T-helper 22 cell (primary cell): ENCODE measurements at places on chromosomes 6 and 20.

GRCh38 chr6:1499777-1500176 lies 109.9 kb upstream of the FOXC1 start:
- DNase-seq: no peak

- no peak for DNase-seq
Measured at GRCh38 chr6:71406865-71407860, 118.6 kb downstream of the OGFRL1 start.

DNA sequence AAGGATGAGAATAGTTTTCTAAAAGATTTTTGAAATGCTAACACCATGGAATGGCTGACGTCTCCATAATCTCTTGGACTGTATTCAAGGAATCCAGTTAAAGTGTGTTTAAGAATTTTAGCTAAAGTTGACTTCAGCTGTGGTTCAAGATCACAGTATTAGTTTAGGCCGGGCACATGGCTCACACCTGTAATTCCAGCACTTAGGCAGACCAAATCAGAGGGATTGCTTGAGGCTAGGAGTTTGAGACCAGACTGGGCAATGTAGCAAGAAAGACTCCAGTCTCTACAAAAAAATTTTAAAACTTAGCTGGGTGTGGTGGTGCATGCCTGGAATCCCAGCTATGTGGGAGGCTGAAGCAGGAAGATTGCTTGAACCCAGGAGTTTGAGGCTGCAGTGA lies 68.2 kb downstream of the RFPL4B start:
- DNase-seq: no peak

DNA sequence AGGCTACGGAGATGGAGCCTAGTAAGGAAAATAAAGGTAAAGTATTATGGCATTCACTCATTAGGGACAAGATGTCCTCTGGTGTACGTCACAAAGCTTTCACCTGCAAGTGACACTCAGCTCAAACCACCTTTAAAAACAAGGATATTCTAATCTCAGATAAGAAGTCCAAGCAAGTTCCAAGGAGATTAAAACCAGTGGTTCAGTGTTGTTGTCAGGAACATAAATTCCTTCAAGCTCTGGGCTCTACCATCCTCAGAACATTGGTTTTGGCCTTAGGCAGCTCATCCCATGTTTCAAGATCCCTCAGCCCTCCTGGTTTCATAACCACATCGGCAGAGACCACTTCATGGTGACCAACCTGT lies 116.5 kb downstream of the LY86 start:
- DNase-seq: no peak

DNA sequence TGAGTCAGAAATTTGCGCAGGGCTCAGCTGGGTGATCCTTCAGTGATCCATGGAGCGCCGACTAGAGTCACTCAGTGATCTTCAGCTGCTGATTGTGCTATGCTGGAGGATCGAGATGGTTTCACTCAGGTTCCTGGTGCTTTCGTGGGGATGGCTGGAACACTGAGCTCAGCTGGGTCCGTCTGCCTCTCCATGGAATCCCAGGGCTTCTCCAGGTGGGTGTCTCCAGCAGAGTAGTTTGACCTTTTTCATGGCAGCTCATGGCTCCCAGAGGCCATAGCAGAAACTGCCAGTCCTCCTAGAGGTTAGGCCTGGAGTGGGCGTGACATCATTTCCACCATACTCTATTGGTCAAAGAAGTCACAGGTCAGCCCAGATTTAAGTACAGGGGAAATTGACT lies 88.8 kb upstream of the SIRPA start:
- no peak for DNase-seq

DNA sequence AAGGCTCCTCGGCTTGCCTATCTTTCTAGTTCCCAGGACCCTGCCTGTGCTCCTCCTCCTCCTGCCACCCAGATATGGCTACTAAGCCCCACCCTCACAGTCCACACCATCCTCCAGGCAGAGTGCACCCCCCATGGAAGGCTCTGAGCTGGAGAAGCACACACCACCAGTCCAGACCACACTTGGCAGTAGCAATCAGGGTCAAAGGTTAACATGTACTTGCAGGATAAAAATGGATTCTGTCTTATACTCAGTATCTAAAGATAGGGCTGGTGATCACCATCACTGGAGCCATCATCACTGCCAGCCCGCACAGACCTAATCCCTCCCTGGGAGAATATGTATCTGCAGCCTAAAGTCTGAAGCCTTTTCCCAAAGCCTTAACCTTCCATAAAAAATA lies 83.4 kb downstream of the PRKN start:
- DNase-seq: no peak

DNA sequence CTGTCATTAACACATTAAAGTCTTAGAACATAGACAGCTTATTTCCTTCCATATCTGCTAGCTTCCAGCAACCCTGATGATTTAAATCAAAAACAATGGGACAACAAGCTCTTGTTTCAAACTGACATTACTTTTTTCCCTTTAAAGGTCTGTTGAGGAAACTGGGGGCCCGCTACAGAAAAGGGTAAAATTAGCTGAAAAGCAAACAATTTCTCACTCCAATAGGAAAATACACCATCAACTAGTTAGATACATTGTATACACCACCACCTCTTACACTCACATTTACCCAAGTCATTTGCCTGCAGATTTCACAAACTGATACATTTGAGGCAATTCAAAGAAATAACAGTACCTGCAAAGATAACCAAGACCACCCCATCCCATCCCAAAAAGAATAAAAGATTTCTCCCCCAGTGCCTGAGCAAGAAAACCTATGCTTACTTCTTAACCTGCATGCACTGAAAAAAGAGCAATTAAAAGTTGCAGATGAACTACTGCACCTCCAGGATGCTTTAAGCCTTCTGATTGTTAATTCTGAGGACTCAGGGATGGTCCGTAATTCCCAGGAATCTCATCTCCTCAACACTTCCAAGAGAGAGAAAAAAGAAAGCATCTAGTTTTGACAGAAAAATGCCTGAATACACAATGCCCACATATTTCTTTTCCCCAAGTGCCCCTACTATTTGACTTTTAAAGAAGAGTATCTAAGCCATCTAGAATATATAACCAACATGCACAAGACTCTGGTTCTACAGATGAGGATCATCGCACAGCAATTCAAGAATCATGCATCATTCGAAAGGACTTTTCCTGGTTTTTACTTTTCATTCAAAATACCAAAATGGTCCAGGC lies 5.6 kb downstream of the ZMYND8 start:
- no peak for DNase-seq

DNA sequence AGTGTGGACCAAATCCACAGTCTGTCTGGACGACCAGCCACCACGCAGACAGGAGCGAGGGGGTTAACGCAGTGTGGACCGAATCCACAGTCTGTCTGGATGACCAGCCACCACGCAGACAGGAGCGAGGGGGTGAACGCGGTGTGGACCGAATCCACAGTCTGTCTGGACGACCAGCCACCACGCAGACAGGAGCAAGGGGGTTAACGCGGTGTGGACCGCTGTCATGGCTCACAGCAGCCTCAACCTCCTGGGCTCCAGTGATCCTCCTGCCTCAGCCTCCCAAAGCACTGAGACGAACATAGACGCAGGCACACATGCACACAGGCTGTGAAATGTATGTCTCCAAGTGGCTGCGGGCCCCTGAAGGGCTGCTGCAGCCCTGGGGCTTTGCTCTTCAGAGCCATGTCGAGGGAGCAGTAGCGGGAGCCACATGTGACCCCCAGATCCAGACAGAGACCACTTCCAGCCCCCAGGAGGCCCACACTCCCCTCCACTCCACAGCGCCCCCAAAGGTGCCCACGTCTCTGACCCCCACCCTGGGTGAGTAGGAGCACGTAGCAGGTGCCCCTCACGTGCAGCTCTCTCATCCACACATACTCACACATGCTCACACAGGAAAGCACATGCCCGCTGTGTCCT lies 98.1 kb downstream of the YTHDF1 start:
- DNase-seq: no peak

- no peak for DNase-seq
Measured at GRCh38 chr20:10672624-10673127, 1.1 kb downstream of the JAG1 start.

- no peak for DNase-seq
Measured at GRCh38 chr6:54050750-54051149, 60.5 kb upstream of the MLIP start.

DNA sequence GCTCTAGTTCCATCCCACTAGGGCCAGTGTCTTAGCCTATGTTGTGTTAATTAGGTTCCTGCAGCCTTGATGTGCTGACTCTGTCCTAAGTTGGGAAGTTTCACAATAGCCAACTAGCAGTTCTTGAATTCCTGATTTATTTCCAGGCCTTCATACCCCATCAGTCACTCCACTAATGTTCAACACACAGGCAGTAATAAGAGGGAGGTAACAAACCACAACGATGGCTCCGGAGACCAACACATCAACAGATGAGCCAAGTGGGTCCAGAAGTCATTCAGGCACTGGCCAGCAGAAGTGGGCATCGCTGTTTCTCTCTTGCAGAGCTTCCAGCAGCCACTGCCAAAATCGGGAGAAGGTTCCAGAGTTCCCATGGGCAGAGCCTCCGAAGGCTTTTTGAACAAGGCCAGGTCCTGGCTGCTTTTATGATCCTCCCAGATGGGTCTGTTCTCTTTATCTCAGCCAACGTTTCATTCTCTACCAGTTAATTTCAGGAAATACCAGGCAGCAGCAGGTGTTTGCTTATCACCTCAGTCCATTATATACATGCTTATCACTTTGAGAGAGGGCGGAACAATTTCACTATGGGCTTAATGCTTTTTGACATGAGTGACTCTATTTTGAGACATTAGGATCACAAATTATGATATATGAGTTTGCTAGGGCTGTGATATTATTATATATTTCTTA lies 48.5 kb upstream of the NOP56 start:
- DNase-seq: no peak

DNA sequence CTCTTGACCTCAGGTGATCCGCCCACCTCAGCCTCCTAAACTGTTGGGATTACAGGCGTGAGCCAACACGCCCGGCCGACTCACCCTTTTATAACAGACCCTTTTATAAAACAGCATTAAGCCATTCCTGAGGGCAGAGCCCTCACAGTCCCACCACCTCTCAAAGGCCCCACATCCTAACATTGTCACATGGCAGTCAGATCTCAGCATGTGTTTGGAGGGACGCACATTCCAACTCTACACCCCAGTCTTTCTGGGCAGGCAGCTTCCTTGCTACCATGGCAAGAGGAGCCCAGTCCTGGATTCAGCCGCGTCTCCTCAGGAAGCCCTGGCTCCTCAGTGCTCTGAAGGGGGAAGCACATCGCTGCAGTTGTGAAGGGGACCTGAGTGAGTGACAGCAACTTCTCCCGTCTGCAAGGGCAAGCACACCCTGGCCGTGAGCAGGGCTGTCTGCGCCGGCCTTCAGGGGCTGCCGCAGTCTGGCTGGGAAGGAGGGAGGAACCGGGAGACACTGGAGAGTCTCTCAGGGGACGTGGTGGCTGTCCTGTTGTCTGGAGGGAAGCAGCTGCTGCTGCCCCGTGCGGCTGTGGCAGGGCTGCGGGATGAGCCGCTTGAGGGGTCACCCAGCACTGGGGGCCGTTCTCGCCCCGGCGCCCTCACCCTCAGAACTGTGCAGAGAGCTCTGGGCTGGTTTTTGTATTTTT lies 15.9 kb downstream of the OSBPL2 start:
- DNase-seq: no peak

GRCh38 chr6:11096109-11096508 lies 2.5 kb downstream of the SMIM13 start:
- DNase-seq: no peak

- no peak for DNase-seq
Measured at GRCh38 chr20:5770231-5770986, 20.2 kb downstream of the SHLD1 start.

DNA sequence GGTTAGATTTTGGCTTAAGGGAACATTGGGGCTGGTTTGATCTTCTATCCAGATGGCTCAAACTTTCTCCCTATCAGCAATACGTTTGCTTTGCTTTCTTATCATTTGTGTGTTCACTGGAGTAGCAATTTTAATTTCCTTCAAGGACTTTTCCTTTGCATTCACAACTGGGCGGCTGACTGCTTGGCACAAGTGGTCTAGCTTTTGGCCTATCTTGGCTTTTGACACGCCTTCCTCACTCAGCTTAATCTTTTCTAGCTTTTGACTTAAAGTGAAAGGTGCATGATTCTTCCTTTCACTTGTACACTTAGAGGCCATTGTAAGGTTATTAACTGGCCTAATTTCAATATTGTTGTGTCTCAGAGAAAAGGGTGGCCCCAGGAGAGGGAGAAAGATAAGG lies 254.9 kb downstream of the PLCB1 start:
- DNase-seq: no peak

DNA sequence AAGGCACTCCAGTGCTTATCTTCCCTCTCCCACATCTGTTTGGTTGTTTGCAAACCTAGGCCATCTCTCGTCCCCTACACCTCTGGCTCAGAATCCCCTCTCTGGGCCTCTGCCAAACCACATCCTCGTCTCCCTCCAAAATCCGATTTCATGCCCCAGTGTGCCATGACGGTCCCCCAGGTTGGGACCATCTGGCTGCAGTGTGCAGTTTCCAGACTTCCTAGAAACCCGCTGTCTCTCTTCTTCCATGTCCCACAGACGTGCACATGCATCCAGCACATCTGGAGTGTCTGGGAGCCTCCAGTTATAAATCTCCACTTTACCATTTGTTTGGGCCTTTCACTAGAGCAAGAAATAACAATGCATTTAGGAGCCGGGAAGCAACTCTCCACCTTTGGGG lies 316.2 kb downstream of the KIF16B start:
- no peak for DNase-seq

DNA sequence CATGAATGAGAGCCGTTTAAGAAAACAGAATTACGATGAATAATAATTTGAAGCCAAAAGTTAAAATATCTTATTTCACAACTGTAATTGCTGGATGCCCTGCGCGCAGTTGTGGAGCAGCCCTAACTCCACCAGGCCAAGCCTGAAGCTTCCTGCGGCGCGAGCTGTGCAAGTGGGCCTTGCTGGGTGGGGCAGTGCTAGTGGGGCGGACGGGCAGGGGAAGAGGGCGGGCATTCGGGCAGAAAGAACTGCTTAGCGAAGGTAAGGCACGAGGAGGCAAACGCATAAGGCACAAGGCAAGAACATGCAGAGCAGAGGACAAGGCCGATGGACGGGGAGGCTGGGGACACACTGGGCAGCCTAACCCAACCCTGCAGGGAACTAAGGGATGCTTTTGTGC lies 2.3 kb downstream of the HLA-DQB2 start:
- no peak for DNase-seq

DNA sequence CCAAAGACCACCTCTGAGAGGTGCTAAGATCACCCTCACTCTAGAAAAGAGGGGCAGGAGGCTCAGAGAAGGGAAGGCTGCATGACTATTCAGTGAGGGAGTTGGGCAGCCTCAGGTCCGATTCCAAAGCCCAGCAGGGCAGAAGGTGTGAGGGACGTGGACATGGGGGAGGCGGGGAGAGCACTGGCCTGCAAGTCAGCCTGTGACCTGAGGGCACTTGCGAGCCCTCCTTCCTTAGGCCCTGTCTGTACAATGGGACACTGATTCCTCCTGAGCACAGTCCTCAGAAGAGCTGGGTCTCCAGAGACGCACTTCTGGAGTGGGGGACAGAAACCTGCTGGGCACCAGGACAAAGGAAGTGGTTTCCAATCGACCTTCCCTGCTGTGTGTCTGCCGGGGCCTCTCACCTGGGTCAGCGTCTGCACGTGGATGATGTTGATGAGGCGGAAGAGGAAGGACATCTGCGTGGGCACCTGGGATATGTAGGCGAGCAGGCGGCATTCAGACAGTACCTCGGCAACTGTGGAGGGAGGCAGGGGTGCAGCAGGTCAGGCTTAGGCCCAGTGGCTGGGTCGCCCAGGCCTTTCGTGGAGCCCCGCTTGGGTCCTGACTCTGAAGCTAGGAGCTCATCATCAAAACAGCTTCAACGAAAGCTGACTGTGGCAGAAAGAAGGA lies 48.5 kb downstream of the MYH7B start:
- no peak for DNase-seq
